ENCODE measurements at places on chromosomes 11 and 22. TPM values are rescaled to one million over a fixed set of nuclear protein-coding genes. Genes with fewer than 3 reads are reported as not detected.

KRTAP5-10 gene
- not detected for total RNA-seq

NTM gene
- total RNA-seq, result not detected

CD3E gene
- 0.54 TPM for total RNA-seq

MMP8 gene
- total RNA-seq, result 1.3 TPM

ASRGL1 gene
- 16.4 TPM for total RNA-seq

CRKL gene
- 36.9 TPM for total RNA-seq

AGBL2 gene
- total RNA-seq, result 1.9 TPM

GDPD4 gene
- total RNA-seq, result not detected

SF1 gene
- 367 TPM for total RNA-seq

DERL3 gene
- total RNA-seq, result 6.7 TPM

CPSF7 gene
- total RNA-seq, result 66.5 TPM

ACCSL gene
- not detected for total RNA-seq

CNGA4 gene
- total RNA-seq, result 0.27 TPM

SLC1A2 gene
- total RNA-seq, result under 0.01 TPM

Data from hematopoietic multipotent progenitor cell (in vitro differentiated cells).